H9 (cell line): ENCODE measurements at places on chromosomes 7 and 10. TPM values are rescaled to one million over a fixed set of nuclear protein-coding genes. Genes with fewer than 3 reads are reported as not detected.

GRCh38 chr10:81251457-81252115, 623.4 kb upstream of the NRG3 start:
- DNase-seq: peak; percentile 80

Gene HTR5A
- not detected in 2 replicates for total RNA-seq

DNA sequence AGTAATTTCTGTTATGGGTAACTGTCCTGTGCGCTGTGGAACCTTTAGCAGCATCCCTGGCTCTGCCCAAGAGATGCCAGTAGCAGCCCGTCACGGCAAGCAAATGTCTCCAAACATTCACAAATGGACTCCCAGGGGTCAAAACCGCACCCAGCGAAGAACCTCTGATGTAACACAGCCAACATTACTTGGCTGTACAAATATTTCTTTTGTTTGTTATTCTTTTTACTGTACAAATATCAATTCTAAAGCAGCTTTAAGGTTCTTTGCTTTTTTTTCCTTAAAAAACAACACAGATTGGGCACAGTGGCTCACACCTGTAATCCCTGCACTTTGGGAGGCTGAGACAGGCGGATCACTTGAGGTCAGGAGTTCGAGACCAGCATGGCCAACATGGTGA, 182.5 kb downstream of the KMT2E start:
- DNase-seq: no peak

DNA sequence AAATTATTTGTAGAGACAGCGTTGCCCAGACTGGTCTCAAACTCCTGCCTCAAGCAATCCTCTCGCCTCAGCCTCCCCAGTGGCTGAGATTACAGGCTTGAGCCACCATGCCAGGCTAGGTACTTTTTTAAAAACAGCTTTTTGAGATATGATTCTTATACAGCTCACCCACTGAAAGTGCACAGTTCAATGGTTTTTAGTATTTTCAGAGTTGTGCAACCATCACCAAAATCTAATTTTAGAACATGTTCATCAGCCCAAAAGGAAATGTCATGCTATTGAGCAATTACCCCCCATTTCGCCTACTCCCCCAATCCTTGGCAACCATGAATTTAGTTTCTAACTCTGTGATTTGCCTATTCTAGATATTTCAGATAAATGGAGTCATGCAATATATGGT, 73.7 kb downstream of the EVX1 start:
- no peak for DNase-seq

- no peak for DNase-seq
Measured at GRCh38 chr10:71603150-71603549, 116.4 kb downstream of the C10orf105 start.

DNA sequence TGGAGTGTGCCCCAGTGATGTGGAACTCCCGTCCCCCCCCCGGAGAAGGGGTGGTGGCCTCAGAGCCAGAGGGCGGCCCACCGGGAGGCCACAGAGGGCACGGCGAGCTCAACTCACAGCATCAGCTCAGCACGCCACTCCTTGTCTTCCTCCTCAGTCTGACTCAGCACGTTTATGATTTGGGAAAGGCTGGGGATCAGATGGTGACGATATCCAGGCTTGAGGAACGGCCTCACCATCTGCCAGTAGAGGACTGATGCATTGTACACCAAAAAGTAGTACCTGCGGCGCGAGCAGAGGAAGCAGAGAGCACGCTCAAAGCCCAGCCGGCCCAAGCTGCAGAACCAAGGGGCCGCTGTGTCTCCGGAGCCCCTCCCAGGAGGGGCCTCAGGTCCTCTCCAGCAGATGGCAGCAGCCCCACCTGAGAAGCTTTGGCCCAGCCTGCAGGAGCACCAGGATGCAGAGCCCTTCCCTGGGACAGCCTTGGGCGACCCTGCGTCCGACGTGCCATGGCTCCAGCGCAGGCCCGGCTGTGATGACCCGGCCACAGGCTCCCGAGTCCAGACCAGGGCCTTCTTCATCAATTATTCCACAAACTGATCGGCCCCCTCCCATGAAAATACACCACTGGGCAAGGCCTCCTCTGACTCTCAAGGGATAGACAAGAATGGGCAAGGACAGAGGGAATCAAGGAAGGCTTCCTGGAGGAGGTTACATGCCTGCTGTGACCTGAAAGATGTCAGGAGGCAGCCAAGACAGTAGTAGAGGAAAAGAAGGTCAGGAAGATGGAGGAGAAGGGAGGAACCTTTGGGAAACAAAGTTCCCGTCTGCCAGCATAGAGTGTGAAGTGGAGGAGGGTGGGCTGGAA, 3.7 kb downstream of the CFAP46 start:
- peak; percentile 87 for DNase-seq

GRCh38 chr10:86170255-86171108, 196.1 kb downstream of the GRID1 start:
- DNase-seq: no peak

DNA sequence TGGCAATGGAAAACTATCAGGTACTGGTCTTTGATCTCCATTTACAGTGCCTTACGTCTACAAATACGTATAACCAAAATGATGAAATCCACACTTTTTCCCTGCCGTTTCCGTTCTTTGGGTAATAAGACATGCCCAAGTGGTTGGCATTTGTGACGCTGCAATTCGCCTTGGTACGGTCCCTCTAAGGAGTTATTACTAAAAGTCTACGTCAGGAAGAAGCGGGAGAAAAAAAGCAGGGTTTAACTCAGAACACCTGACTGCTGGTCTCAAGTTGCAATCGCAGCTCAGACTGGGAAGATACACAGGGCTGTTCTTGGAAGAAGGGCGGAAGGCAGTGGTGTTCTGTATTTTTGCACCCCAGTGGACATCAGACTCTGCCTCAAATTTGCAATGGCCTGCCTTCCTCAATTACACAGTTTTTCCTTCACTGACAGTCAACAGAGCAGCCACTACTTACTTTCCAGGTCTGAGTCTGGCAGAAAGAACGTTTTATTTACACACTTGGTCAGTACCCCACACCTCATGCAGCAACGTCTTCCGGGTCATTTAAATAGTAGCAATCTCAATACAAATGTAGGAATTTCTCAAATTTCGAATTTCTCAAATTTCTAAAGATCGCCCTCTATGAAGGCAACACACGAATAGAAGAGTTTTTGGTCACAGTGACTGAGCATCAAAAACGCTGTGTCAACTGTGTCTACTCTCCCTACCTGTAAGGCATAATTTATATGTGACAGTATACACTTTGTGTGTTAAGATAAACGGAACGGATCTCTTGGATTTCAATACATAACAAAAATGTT, 2.1 kb downstream of the BAIAP2L1 start:
- no peak for DNase-seq

DNA sequence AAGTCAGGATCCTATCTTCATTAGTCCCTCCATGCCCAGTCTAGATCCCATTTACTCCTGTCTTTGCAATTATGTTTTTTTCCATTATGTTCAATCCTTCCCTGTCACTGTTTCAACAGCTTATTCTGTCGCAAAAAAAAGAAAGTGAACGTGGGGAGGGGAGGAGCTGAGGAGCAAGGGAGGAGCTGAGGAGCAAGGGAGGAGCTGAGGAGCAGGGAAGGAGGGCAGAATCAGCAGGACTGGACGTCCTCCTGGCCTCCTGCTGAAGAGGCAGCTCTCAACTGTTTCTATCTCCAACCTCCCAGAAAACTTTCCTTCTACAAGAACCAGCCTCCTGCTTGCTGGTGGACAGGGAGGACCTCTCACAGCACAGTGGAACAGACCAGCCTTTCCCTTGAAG, 26.0 kb downstream of the LARP4B start:
- no peak for DNase-seq

Gene SMNDC1
- total RNA-seq: 55.7 and 57.7 TPM in 2 replicates
